Epithelial cell of proximal tubule (primary cell): ENCODE measurements at places on chromosomes 3 and 15.
A peak's percentile ranks its signal among the peaks of the same experiment; 100 is the strongest.

- no peak for DNase-seq
Observed at GRCh38 chr3:105791131-105791530, 77.7 kb downstream of the CBLB start.

- DNase-seq: peak; percentile 69
Observed at GRCh38 chr3:43214616-43215015, 71.7 kb upstream of the SNRK start.

DNA sequence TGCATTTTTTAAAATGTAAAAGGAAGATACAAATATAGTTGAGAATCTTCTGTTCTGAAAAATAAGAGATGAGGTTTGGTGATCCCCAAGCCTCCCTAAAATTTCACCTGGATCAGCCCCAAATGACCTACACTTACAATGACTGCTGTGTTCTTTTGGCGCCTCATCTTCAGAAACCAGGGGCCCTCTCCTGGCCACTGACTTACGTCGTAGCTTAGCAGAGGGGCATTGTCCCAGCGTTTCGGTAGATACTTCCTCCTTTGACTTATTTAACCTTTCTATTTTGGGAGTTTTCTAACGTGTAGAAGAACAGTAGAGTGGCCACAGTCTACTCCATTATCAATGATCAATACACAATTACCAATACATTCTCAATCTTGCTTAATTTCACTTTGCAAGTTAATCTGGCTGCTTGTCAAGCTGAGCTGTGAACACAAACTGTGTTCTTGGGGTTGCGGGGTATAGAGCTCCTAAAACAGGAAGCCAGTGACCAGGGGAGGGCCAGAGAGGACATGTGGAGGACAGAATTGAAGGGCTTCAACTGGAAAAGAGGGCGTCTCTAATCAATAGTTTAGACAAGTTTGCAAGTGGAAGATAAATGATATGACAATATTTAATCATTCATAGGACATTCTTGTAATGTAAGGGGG lies 419.5 kb downstream of the LPP start:
- no peak for DNase-seq

DNA sequence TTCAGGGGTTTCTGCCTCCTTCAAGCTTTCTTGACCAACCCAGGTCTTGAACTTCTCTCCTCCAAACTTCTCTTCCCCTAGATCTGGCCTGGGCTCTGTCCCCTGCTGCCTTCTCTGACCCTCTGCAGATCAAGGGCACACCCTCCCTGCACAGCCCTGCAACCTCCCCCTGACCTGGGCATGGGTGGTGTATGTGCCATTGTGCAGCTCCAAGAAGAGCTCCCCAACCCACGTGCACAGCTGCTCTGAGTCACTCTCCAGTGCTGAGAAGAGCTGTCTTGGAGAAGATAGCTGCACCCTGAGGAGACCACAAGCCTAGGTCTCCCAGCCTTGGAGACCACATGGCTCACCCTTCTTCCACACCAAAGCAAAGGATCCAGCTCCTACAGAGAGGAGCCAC lies 8.0 kb downstream of the MAN2C1 start:
- DNase-seq: no peak

- no peak for DNase-seq
Observed at GRCh38 chr15:39331584-39331983, 249.3 kb upstream of the THBS1 start.

DNA sequence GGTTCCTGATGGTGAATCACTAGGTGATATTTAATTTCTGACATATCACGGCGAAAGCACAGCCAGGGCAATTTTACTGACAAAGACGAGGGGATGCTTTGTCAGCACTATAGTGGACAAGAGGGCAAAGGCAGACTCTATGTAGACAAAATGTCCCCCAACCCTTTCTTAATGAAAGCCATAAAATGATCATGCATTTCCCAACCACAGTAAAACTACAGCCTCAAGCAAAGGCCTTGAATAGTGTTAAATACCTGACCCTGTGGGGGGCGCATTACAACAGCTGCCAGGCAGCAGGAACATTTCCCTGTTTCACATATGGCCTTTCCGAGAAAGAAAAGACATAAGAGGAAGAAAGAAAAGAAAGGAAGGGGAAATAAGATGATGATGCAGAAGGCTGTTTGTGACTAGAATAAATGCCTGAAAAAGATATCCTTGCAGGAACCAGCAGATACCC lies 49.5 kb downstream of the GLDN start:
- DNase-seq: no peak
